ENCODE measurements at places on chromosomes 4 and X.

DNA sequence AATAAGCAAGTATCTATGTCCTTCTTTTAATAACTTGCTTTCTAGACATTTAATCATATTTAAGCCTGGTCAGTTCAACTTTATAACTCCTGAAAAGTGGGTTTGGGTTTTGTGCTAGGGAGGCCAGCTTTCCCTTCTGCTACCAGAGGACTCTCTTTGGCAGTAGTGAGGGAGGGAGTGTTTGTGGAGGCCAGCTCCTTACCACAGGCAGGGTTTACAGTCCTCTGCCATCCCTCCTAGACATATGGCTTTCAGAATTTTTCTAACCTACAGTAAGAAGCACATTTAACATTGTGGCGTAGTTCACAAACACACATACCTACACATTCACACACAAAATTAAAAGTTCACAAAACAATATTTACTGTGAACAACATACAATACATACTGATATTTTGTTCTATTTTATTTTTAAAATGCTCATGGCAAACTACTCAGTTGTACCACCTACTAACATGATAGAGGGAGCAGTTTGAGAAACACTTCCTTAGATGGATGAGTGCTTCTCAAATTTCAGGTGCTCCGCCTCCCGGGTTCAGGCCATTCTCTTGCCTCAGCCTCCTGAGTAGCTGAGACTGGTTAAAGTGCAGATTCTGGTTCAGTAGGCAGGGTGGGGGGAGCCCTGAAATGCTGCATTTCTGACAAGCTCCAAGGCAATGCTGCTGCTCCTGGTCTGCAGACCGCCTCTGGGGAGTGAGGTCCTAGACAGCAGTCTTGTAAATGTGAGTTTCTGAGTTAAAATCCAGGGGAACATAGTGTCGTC is 86.7 kb downstream of the PTTG2 start:
- no peak overlapping the region for H3K27ac ChIP-seq
- no peaks in the 10 kb centered on the region for H3K4me1 ChIP-seq
- peaks cover 31% of the 10 kb centered on the region for H3K36me3 ChIP-seq
- H3K27me3 ChIP-seq = no peaks in the 10 kb centered on the region
- DNase-seq = no peak

- no peak for DNase-seq
- H3K36me3 ChIP-seq = no peaks in the 10 kb centered on the region
- no peaks in the 10 kb centered on the region for H3K4me1 ChIP-seq
- no peak overlapping the region for H3K4me3 ChIP-seq
- no peak overlapping the region for H3K27ac ChIP-seq
- no peaks in the 10 kb centered on the region for H3K27me3 ChIP-seq
Observed at GRCh38 chrX:109049903-109050302, 313.5 kb upstream of the IRS4 start.

- no peak overlapping the region for H3K27ac ChIP-seq
- H3K4me1 ChIP-seq = no peaks in the 10 kb centered on the region
- no peaks in the 10 kb centered on the region for H3K36me3 ChIP-seq
- no peak for DNase-seq
- no peak overlapping the region for H3K4me3 ChIP-seq
Observed at GRCh38 chrX:125947501-125947900, 218.6 kb downstream of the DCAF12L2 start.

DNA sequence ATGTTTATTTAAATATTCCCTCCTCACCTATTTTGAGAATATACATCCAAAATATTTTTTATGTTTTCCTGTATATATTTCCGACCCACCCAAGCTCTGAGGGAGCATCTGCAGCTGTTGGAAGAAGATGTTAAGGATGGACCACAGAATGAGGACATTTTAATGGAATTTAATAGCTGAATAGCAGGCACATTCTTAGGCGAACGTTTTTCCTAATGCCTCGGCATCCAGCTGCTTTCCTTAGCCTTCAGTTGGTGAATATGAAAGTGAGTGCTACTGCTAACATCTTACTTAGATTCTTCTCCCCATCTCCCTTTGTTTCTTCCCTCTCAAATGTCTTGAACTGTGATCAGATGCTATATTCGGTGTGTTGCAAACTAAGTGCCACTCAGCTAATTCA is 158.0 kb upstream of the CTSO start:
- DNase-seq = no peak
- H3K4me3 ChIP-seq = no peak overlapping the region
- H3K27me3 ChIP-seq = no peaks in the 10 kb centered on the region
- H3K27ac ChIP-seq = no peak overlapping the region

DNA sequence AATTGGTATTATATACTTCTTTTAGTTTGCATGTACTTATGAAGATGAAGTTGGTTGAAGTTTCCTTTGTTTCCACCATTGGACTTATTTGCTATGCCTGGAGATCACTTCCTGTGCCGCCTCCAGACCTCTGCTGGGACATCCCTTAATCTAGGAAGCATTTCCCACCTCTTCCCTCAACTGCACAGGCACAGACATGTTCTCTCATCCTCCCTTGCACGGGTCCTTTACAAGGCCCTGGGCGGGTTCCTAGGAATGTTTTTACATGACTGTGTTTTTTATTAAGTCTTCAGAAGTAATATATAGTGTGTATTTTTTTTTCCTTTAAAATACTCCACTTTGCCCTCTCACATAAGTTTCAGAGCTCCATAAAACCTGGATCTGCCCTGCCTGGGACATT is 51.0 kb downstream of the TMEM131L start:
- peaks cover 81% of the 10 kb centered on the region for H3K4me1 ChIP-seq
- H3K36me3 ChIP-seq = peaks cover 19% of the 10 kb centered on the region
- no peak overlapping the region for H3K4me3 ChIP-seq
- no peak overlapping the region for H3K27ac ChIP-seq

GRCh38 chr4:1381944-1382541 is 24.2 kb downstream of the NKX1-1 start:
- H3K36me3 ChIP-seq = peaks cover 3% of the 10 kb centered on the region
- DNase-seq = no peak
- no peaks in the 10 kb centered on the region for H3K27me3 ChIP-seq
- H3K4me1 ChIP-seq = no peaks in the 10 kb centered on the region
- no peak overlapping the region for H3K27ac ChIP-seq

DNA sequence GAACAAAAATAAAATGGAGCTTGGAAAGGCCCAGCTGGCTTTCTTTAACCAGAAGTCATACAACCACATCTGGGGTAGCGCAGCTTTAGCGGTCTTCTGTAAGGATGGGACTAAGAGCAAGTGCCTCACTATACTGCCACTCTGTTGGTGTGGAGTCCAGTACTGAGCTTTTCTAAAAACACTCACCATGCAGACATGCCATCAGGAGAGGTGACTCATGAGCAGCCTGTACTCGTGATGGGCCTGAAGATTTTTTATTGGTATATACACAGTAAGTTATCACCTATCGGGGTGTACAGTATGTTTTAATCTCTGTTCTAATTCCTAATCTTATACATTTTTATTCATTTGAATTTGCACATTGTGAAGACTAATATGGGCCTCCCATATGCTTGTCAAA is 9.6 kb downstream of the PPP3CA start:
- peaks cover 66% of the 10 kb centered on the region for H3K4me1 ChIP-seq
- no peaks in the 10 kb centered on the region for H3K27me3 ChIP-seq
- peaks cover 6% of the 10 kb centered on the region for H3K36me3 ChIP-seq

DNA sequence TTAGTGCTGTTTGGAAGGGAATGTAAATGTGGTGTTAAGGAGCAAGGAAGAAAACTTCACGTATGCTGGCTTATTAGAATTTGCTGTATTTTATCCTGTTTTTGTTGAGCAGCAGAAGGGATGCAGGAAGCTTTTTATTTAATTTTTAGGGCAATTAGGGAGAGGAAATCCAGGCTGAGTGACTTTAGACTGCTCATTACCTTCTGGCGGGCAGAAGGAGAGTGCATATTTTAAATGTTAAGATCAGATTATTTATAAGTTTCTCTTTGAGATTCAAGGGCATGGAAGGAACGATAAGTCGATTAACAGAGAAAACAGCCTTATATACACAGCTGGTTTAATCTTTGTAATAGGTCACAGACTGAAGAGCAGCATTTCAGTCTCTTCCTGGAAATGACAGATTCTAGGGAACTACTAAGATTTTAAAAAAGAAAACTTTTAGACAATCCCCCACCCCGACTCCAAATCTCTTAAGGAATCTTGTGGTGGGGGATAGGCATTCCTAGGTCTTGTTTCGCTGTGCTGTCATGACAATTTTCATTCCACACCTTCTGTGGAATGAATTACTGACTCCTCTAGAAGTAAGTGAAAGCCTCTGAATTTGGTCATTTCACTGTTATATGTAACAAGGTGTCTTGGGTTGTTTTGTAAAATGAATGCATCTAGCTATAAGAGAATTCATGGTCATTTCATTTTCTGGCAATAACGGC is 402.5 kb downstream of the RAPGEF2 start:
- no peaks in the 10 kb centered on the region for H3K4me1 ChIP-seq
- H3K27ac ChIP-seq = no peak overlapping the region
- no peaks in the 10 kb centered on the region for H3K36me3 ChIP-seq
- no peak for DNase-seq

- H3K27ac ChIP-seq = no peak overlapping the region
- H3K27me3 ChIP-seq = peaks cover 13% of the 10 kb centered on the region
- H3K4me3 ChIP-seq = no peak overlapping the region
- H3K4me1 ChIP-seq = no peaks in the 10 kb centered on the region
- no peak for DNase-seq
- no peaks in the 10 kb centered on the region for H3K36me3 ChIP-seq
Observed at GRCh38 chr4:10521424-10521823, 64.2 kb upstream of the ZNF518B start.

GRCh38 chr4:130110770-130111169 is 1014.8 kb downstream of the C4orf33 start:
- no peaks in the 10 kb centered on the region for H3K4me1 ChIP-seq
- DNase-seq = no peak
- no peaks in the 10 kb centered on the region for H3K36me3 ChIP-seq
- no peaks in the 10 kb centered on the region for H3K27me3 ChIP-seq

DNA sequence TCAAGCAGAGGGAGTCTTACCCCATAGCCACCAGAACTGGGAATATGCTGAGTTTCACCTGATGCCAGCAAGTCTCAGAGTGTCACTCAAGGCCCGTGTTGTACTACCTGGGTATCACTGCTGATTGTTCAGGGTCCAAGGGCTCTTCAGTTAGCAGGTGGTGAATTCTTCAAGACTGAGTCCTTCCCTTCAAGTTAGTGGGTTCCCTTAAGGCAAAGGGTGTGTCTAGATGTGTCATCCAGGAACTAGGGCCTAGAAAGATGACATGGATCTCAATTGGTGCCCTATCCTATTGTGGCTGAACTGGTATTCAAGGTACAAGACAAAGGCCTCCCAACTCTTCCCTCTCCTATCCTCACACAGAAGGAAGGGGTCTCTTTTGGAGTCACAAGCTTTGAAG is 159.9 kb upstream of the DIPK2B start:
- no peak overlapping the region for H3K4me3 ChIP-seq
- H3K27ac ChIP-seq = no peak overlapping the region
- H3K4me1 ChIP-seq = no peaks in the 10 kb centered on the region
- no peaks in the 10 kb centered on the region for H3K36me3 ChIP-seq
- DNase-seq = no peak

- H3K4me3 ChIP-seq = no peak overlapping the region
- no peaks in the 10 kb centered on the region for H3K36me3 ChIP-seq
- DNase-seq = no peak
- H3K4me1 ChIP-seq = no peaks in the 10 kb centered on the region
- H3K27ac ChIP-seq = no peak overlapping the region
Observed at GRCh38 chr4:75889537-75890199, 12.6 kb downstream of the PPEF2 start.

DNA sequence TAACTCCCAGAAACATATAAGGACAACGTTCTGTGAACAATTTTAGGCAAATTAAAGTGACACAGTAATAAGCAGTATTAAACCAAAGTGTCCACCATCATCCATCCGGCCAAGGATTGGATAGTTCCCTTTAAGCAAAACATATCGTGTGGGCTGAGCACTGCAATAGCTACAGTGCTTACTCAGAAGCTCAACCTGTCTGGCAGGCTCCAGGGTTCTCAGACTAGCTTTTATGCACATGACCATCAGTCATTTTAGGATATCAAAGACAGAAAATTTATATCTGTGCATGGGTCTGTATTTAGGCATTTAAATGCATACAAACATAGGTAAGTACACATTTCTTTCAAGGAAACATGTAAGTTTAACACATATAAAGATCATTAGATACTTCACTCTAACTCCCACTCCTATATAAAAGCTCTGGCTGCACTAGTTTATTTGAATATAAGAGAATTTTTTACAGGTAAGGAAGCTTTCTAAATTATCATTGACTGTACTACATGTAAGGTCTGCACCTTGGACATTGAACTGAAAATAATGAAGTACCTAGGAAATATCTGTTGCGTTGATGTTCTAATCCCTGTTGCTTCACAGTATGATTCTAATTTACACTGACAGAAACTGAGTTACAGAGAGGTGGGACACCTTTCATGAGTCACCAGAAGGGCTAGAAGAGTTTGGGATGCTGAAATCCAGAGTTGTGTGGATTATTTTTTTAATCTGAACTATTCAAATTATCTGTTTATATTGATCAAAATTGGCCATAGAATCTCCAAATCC is 67.6 kb downstream of the ELOVL6 start:
- H3K36me3 ChIP-seq = no peaks in the 10 kb centered on the region
- no peak overlapping the region for H3K27ac ChIP-seq
- H3K4me3 ChIP-seq = no peak overlapping the region
- H3K4me1 ChIP-seq = peaks cover 9% of the 10 kb centered on the region
- DNase-seq = no peak

DNA sequence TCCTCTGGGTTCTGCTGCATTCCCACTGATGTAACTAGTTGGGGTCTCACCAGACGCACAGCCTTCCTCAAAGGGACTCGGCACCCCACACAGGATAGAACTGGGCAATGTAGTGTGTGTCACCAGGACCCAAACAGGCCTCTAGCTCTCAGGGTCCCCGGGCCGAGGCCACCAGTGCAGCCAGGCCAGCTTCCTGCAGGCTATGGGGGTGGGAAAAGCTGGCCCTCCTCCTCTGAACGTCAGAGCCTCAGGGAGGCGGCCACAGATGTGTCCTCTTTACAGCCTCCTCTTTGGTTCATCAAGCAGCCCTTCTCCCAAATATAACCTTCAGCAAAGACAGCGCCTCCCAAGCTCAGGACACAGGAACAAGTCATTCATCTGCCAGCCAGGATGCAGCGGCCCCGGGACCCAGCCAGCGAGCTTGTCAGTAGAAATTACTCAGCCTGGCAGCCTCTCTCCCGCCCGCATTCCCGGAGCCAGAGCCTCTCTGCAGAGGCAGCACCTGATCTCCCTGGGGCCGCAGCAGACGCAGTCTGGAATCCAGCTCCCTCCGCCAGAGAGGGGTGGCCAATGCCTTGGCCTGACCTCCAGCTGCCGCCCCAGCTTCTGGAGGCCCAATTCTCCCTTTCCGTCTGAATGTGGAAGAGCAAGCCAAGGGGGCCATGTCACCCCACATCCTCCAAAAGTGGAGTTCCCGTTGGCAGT is 288.5 kb downstream of the FBXW7 start:
- no peak overlapping the region for H3K4me3 ChIP-seq
- H3K4me1 ChIP-seq = peaks cover 20% of the 10 kb centered on the region
- H3K27ac ChIP-seq = peak overlapping the region; percentile 17
- no peak for DNase-seq

GRCh38 chrX:85569686-85570085 is 190.2 kb upstream of the POF1B start:
- no peak for DNase-seq
- no peaks in the 10 kb centered on the region for H3K27me3 ChIP-seq
- H3K36me3 ChIP-seq = no peaks in the 10 kb centered on the region
- no peak overlapping the region for H3K27ac ChIP-seq
- no peaks in the 10 kb centered on the region for H3K4me1 ChIP-seq

GRCh38 chr4:10032625-10033024 is 11.3 kb upstream of the SLC2A9 start:
- H3K4me3 ChIP-seq = no peak overlapping the region
- DNase-seq = no peak
- peaks cover 7% of the 10 kb centered on the region for H3K4me1 ChIP-seq
- H3K36me3 ChIP-seq = no peaks in the 10 kb centered on the region

All from central memory CD8-positive, alpha-beta T cell (primary cell).